ENCODE measurements at places on chromosomes 11 and 22.

GRCh38 chr22:17751596-17751995 lies 22.7 kb downstream of the BID start:
- DNase-seq = no peak

DNA sequence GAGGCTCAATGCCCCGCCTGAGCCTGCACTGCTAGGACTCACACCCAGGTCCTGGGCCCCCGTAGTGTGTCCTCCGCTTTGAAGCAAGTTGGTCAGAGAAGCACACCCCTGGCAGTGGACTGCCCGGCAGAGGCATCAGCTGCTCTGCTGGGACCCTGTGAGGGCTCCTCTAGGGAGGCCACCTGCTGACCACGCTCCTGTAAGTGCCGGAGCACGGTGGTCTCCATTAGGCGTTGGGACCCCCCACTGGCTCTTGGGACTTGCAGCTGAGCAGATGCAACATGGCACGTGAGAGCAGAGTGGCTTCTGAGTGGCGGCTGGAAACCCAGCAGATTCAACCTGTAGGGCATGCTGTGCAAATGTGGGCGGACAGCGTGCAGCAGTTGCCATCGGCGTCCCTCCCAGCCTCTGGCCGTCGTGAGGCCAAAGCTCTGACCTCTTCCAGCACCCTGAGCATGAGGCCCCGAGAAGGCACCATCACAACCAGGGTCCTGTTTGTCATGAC lies 16.9 kb downstream of the MRGPRG start:
- DNase-seq = no peak

GRCh38 chr11:111963931-111964340 lies 26.8 kb downstream of the DIXDC1 start:
- DNase-seq = no peak

GRCh38 chr11:42003801-42004200 lies 544.3 kb upstream of the LRRC4C start:
- DNase-seq = no peak

GRCh38 chr11:75659836-75660235 lies 9.0 kb downstream of the MAP6 start:
- DNase-seq = no peak

DNA sequence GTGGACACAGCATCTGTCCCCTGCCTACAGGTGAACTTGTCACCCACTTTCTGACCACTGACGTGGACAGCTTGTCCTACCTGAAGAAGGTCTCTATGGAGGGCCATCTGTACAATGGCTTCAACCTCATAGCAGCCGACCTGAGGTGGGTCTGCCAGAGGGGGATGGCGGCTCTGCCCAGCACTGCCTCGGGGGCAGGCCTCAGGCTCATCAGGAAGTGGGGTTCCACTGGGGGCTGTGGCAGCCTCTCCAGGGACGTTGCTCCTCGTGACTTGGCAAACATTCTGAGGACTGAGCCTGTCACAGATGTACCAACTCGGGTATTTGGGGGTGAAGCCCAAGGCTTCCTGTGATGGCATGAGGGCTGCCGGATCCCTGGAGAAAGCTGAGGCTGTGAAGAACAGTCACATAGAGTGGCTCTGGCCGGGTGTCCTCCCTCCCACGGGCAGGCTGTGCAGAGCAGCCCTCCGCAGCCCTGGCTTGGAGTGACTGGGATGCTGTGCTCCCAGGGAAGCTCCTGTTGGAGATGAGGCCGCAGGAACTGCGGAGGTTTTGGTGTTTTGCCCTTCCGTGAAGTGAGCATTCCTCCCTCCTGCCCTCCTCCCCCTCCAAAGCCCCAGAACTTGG lies 26.5 kb upstream of the DGCR8 start:
- DNase-seq = no peak

- DNase-seq = no peak
Observed at GRCh38 chr11:67260406-67260805, 5.9 kb upstream of the GRK2 start.

All from esophagus squamous epithelium (tissue), 5 donors.